A673 (cell line): ENCODE measurements at places on chromosomes 16 and 17. TPM values are rescaled to one million over a fixed set of nuclear protein-coding genes. Genes with fewer than 3 reads are reported as not detected.

Gene CMTM2
- not detected in 2 replicates for total RNA-seq

Gene KRT9
- not detected in 2 replicates for total RNA-seq

DNA sequence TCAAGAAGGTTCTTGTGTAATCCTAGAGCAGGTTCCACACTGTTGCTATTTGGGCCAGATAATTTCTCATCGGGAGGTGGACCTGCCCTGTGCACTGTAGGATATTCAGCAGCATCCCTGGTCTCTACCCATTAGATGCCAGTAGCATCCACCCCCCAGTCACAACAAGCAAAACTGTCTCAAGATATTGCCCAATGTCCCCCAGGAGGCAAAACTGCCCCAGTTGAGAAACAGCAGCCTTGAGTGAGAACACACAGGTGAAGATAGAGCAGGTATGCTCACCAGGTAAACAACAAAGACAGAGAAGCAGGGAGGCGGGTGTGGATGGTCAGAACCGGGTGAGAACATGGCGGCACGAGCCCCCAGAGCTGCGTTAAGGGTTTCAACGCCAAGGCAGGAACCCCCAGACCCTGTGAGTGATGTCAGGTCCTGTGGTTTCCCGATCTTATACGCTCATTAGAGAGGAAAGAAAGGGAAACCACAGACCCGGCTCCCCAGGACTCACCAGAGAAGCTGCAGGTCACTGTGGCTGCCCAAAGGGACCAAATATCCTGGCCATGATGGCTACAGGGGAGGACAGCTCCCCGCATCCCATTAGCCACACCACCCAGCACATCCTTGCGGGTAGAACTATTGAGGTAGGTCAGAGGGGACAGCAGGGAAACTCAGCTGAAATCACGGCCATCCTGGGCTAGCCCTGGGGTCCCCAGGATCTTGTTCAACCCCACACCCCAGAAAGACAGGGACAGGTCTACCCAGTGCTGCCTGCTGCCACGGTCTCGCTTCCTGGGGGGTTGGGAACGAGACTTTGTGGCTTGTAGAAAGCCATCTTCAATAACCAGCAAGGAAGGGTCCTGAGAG, 21.2 kb downstream of the CDC42EP4 start:
- DNase-seq = no peak

DNA sequence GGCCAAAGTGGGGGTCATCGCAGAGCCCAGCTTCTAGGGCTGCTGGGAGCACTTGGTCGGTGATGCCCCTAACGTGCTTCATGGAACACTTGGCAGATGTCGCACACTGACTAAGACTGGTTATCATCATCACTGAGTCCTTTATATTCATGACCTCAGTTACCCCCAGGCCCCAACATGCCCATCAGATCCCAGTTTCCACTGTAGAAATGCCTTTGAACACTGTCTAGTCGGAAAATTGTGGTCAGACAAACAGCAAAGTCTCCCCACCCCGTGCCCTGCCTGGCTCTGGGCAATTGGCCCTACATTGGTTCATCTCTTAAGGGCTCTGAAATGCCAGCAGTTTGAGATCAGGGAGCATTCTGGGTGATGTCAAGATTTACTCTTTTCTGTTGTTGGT, 51.3 kb downstream of the NKD1 start:
- no peak for DNase-seq

- DNase-seq = no peak
These were observed 1.9 kb upstream of the ITGAL start for GRCh38 chr16:30470632-30470995.
